Left kidney (tissue), 8 donors: ENCODE measurements at places on chromosomes 7 and 10. TPM values are rescaled to one million over a fixed set of nuclear protein-coding genes. Genes with fewer than 3 reads are reported as not detected.

DNA sequence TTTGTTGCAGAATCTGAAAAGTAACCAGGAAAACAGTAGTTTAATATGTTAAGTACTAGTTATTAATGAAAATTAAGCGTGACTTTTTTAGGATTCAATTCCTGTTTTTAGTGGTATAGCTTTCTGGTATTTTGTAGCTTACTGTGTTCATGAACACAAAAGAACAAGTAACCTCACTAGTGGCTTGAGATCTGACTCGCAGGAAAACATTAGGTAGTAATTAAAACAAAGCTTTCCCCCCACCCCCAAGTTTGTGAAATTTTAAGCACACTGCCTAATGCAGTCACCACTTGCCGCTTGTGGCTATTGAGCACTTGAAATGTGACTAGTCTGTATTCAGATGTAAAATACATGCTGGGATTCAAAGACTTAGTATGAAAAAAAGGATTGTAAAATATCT lies 102.5 kb upstream of the RPA3 start:
- DNase-seq = no peak

DNA sequence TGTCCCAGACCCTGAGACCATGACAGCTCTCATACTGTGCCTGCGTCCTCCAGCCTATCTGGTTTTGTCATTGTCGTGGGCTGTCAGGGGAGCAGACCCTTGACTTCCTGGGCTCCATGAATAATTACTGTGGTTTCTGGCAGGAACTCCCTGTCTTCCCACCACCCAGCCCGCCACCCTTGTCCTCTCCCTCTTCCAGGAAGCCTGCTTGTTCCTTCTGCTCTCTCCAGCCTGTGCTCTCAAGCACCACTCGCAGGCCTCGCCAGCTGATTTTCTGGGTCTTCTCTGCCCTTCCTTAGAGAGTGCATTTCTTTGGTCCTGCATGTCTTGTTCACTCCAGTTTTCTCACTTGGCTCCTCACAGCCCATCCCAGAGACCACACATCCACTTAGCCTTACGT lies 224.5 kb upstream of the INHBA start:
- DNase-seq = no peak

- peak; percentile 79 for DNase-seq
Measured at GRCh38 chr10:104642658-104643302, 1.7 kb downstream of the SORCS3 start.

DNA sequence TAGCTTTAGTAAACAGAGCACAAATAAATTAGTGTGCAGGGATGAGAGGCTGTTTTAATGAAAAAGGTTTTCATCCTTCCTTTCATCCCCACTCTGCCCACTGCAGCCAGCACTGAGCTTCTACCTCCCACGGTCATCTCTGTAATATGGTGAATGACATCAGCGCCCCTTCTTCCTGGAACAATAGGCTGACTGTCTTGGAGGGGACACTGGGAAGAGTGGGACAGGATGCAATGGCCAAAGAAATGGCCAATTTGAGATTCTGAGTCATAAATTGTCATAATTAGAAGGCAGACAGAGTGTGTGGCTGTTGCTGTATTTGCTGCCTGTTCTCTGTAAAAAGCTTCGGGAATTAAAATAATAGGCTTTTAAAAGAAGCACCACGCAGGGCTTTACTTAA lies 126.7 kb upstream of the CALN1 start:
- DNase-seq = no peak

The UCMA gene
- polyA plus RNA-seq = not detected

The CCL26 gene
- polyA plus RNA-seq = not detected

The EPHB6 gene
- polyA plus RNA-seq = 18.0 TPM

The CALML5 gene
- not detected for polyA plus RNA-seq

The DNAH11 gene
- polyA plus RNA-seq = 3.3 TPM

The PTPN20 gene
- 7.3 TPM for polyA plus RNA-seq

The ZP3 gene
- polyA plus RNA-seq = 3.3 TPM
